ENCODE measurements at places on chromosomes 16 and 17.

GRCh38 chr17:21772321-21772720, 80.0 kb downstream of the KCNJ18 start:
- DNase-seq: no peak

DNA sequence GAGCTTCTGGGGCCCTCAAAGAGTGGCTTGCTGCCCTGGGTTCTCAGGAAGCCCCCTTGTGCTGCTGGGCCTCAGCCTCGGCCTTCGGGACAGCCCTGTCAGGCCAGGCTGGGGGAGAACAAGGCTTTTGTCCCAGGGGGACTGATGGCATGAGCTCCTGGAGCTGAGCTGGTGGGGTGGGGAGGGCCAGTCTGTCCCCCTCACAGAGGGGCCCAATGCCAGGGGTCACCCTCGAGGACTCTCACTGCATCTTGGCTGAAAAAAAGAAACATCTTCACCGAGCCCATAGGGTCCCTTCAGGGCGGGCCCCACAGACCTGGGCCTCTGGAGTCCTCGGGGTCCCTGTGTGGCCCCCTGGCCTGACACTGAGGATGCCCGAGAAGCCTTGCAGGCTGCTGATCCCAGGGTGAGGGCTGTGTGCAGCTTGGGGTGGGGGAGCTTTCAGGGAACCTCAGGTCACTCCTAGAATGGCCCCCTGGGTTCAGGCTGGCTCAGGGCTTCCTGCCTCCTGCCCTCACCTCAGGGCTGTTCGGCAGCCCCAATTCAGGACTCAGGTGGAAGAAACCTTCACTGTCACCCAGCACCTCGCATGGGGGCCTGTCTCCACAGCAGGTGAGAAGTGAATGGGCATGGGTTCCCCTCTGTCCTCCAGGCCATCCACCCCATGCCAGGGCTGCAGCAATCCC, 90.5 kb downstream of the TNFRSF13B start:
- DNase-seq: no peak

DNA sequence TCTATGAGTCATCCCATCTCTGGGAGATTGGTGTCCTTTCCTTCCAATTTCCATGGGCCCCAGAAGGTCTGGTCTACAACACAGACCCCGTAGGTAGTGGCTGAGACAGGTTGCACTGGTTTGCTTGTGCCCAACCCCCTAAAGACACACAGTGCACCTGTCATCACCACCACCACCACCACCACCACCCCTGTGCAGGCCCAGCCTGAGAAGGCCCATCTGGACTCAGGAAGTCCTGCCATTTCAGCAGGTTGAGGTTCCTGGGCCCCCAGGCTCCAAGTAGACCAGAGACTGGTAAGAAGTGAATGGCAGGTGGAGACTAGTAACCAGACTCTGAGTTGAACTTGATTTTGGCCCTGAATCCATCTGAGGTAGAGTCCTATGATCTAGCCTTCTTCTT, 25.9 kb upstream of the PHB1 start:
- no peak for DNase-seq

DNA sequence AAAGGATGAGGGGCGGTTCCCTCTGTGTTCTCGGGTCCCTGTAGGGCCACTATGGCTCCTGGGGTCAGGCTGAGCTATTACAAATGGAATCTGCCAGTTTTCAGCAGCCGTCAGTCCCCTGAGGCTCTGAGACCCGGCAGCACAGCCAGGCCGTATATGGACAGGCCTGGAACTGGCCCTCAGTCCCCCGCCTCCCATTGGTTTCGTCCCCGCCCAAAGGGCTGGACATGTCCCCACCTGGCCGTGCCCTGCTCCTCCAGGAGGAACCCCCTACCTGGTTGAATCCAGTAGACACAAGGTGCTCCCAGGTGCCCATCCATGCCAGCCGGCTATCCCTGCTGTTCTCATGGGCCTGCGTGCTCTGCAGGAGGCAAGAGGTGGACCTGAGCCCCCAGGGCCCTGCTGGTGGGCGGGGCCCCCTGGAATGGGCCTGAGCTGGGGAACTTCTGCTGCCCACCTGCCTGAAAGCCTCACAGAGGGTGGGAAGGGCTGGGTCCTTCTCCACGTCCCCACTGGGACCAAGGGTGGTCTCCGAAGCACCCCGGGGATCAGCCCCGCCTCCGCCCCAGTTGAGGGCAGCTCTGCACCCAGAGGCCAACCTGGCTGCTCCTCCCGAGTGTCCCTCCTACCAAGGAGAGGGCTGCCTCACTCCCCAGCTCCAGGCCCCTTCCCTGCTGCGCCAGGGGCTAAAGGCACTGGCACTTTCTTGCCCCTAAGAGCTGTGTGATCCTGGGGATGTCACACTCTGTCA, 16.8 kb downstream of the VASN start:
- no peak for DNase-seq

GRCh38 chr17:79035686-79036085, 11.7 kb downstream of the C1QTNF1 start:
- DNase-seq: no peak

GRCh38 chr17:28648698-28649097, 3.7 kb upstream of the BLTP2 start:
- DNase-seq: no peak

- no peak for DNase-seq
Observed at GRCh38 chr17:14330492-14330962, 29.6 kb downstream of the HS3ST3B1 start.

GRCh38 chr16:69860233-69861231, 90.6 kb upstream of the CLEC18A start:
- no peak for DNase-seq

DNA sequence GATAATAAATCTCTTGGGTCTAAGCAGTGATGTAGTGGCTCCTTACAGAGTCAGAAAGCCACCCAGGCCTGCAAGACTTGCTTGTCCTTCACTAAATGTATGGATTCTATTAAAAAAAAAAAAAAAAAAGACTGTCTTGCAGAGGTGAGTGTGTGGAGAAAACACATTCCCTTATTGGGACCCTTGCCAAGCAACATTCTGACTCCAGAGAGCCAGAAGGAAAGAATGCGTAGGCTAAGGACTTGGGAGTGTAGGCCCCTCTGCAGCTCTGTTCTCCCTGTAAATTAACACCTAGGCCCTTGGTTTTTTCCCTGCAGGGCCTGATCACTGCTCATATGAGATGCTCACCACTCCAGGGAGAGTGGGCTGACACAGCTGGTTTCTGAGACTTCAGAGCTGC, 17.8 kb downstream of the SCPEP1 start:
- DNase-seq: no peak

- no peak for DNase-seq
Observed at GRCh38 chr17:3727041-3727440, 3.3 kb downstream of the HASPIN start.

All from T-cell (primary cell).